ENCODE measurements at places on chromosomes 13 and 19.

GRCh38 chr13:41633776-41634175, 176.4 kb downstream of the RGCC start:
- DNase-seq, result no peak

GRCh38 chr13:39599012-39599411, 4.0 kb downstream of the LHFPL6 start:
- no peak for DNase-seq

DNA sequence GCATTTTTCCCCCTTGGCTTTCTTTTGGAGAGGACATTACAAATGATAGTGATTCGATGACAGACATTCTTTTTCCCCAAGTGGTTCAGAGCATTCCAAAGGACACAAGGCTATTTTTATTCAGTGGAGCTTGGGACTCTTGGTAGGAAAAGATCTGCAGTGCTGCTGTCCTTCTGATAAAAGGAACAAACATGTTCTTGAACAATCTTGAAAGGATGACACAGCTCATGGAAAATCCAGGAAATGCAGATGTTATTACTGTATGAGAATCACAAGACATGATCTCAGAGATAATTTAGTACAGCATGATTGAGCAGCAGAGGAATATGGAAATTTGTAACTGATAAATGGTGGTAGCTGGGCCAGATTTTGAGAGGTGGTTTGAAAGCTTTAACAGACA, 96.2 kb upstream of the RFC3 start:
- DNase-seq, result no peak

- no peak for DNase-seq
Measured at GRCh38 chr13:99391781-99392469, 84.7 kb upstream of the GPR183 start.

DNA sequence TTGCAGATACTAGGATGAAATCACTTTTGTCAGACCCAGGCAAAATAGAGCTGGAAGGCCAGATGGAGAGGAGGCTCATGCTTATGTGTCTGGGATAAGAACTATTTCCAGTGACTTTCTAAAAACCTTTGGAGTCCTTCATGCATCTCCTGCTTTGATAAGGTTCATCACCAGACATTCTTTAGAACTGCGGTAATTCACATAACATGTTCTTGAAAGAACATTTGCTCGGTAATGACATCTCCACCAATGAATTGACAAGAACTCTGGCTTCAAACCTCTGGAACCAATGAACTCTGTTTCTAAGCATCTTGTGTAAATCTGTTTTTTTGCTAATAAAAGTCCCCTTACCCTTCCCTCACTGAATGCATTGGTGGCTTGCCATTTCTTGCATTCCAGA, 112.0 kb upstream of the KL start:
- DNase-seq, result no peak

GRCh38 chr19:29477831-29478577, 47.8 kb upstream of the VSTM2B start:
- DNase-seq, result no peak
